Lung (tissue), 17 donors: ENCODE measurements at places on chromosomes 2 and 18.

- no peak for DNase-seq
Observed at GRCh38 chr2:136106505-136106904, 11.4 kb downstream of the CXCR4 start.

GRCh38 chr2:109261906-109262631 lies 133.1 kb downstream of the SH3RF3 start:
- DNase-seq = no peak

DNA sequence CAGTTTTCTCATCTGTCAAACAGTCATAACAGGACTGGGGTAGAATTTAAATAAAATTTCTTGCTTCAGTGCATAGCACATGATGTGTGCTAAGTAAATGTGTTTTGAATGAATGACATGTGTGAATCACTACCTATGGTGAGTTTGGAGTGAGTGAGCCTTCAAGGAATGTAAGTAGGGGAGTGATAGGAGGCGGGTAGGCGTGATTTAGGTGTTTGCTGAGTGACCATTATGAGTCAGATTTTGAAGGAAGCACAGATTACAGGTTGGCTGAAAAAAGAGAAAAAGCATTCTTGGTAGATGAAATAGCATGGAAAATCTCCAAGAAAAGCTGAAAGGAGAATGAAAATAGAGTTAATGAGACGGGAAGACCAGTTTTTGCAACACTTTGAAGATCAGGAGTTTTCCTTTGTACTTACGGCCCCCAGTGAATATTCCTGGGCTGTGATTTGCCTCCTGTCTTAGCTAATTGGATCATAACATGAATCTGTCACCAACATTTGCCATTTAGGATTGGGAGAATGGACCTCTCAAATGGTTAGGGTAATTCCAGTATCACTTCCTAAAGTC lies 136.9 kb upstream of the GATA6 start:
- DNase-seq = no peak

DNA sequence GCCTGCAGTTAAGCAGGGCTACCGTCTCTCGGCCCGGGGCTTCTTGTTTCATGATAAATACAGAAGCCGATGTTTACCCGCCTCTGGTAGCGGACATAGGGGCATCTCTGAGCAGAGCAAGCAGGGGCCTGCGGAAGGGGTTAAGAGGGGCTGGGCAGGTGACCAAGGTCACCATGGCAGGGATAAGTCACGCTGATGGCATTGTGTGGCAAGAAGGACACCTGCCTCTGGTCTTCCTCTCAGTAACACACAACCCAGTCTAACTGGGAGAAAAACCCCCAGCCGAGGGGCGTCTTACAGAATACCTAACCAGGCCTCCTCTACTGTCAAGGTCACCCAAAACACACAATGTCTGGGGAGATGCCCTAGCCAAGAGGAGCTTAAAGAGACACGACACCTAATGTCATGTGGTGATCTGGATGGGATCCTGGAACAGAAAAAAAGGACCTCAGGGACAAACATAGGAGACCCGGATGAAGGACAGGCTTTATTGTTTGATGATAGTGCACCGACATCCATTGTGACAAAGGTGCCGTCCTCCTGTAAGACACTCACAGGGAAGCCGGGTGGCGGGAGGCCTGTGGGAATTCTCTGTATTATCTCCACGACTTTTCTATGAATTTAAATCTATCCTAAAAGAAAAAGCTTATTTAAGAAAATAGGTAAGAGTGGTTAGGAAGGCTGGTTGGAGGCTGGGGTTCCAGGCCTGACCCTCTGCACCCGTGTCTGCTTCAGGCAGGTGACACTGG lies 24.8 kb downstream of the SH3BP4 start:
- DNase-seq = no peak

DNA sequence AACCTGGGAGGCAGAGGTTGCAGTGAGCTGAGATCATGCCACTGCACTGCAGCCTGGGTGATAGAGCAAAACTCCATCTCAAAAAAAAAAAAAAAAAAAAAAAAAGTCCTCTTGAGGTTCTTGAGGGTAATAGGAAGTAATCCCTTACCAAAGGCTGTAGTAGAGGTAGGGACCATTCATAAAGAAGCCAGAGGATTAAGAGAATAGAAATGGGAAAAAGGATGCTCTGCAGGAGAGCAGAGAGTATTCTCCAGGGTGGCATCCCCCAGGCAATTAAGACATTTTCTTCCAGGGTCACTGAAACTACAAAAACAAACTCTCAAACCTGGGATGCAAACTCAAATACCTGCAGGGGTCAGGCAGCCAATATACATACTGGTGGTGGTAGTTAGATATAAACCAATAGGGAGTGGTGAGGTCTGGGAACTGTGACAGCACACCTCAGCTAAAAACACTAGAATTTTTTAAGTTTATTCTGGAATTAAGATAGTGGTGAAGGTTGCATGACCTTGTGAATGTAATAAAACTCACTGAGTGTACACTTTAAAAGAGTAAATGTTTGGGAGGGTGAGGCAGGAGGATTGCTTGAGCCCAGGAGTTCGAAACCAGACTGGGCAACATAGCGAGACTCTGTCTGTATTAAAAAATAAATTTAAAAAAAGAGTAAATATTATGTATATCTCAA lies 24.7 kb downstream of the RAPH1 start:
- no peak for DNase-seq

DNA sequence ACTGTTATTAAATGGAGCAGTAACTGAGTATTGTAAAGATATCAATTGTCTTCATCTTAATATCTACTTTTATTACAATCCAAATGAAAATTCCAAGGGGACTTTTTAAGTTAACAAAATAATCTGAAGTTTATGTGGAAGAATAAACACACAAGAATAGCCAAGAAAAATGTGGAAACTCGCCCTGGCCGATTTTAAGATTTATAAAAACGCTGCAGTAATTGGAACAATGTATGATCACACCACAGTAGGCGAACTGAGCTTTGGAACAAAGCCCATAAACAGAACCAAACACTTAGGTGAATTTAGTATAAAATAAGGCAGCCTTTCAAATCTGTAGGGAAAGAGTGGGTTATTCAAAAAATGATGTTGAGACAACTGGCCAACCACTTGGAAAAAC lies 96.3 kb downstream of the ANTXR1 start:
- peak; percentile 83 for DNase-seq

DNA sequence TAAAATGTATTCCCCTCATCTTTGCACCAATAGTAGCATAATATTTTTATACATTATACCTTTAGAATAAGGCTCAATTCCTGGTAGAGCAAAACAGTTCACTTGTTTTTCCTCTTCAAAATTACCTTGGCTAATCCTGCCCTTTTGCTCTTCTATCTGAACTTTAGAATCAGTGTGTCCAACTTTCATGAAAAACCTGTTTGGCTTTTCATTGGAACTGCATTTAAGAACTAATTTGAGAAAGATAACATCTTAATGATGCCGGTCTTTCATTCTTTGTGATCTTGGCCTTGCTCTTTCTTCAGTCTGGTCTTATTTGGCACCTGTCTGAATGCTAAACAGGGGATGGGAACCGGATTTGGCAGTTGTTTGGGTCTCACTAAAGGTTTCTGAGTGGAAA lies 112.9 kb upstream of the CD302 start:
- no peak for DNase-seq

GRCh38 chr18:35139517-35139916 lies 98.3 kb downstream of the MAPRE2 start:
- DNase-seq = no peak

- no peak for DNase-seq
Observed at GRCh38 chr2:8566155-8566670, 115.6 kb upstream of the ID2 start.

DNA sequence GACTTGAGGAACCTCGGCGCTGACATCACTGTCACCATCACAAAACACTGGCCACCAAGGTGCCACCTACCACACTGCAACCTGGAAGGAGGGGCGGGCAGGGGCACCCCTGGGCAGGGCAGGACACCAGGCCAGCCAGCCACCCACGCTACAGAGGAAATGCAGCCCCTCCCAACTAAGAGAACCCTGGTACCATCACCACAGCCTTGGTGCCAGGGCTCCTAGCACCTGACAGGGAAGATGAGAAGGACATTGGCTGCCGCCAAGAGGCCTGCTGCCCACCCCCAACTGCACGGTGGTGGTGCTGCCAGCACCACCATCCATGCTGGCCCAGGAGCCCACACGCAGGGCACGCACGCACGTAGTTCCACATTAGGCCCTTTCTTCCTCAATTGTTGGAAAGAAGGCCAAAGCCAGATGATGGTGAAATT lies 88.7 kb downstream of the HDAC4 start:
- DNase-seq = no peak

DNA sequence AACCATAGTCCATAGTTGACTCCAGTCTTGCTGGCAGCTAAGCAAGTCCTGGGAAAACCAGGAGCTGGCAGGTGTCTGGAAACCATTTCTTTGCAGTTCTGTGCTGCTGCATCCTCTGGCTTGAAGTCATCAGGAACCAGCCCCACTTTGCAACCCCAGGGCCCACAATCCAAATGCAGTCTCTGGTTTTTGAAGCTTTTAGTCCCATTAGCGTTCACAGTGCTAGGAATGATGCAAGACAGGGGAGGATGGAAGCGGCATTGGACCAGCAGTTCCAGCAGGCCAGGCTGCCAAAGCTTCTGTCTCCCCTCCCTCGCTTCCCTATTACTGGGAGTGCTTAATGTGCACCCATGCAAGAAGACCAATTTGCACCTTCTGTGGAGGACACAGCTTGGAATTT lies 106.4 kb downstream of the ZBTB7C start:
- DNase-seq = no peak

- DNase-seq = peak; percentile 82
Observed at GRCh38 chr2:79887747-79888374, 375.0 kb downstream of the CTNNA2 start.

- no peak for DNase-seq
Observed at GRCh38 chr2:122206101-122206500, 450.6 kb downstream of the TSN start.

GRCh38 chr18:30406728-30407127 lies 635.8 kb downstream of the DSC3 start:
- DNase-seq = no peak

- peak; percentile 25 for DNase-seq
Observed at GRCh38 chr2:132668189-132668823, 1.7 kb downstream of the LYPD1 start.

DNA sequence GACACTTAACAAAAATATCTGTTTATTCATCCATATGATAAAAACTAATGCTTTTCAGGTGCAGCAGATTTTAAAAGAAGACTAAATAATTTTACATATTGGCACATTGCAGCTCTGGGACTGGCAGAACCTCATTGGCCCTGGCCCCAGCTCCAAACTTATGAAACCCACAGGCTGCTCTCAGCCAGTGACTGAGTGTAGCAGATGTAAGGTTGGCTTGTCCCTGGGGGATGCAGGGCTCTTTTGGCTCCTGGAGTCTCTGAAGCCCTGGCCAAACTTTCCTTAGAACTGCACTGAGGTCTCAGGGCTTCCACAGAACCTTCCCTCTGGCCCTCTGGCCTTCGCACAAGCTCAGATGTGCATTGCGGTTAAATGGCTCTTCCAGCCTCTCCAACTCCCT lies 725.0 kb upstream of the SOX11 start:
- DNase-seq = no peak

- DNase-seq = peak; percentile 82
Observed at GRCh38 chr2:233689501-233689900, 3.2 kb upstream of the UGT1A6 start.

- DNase-seq = peak; percentile 87
Observed at GRCh38 chr2:207166349-207167098, 776 bp upstream of the KLF7 start.

GRCh38 chr18:73340135-73340977 lies 472.6 kb upstream of the NETO1 start:
- DNase-seq = peak; percentile 6

GRCh38 chr18:75129717-75130477 lies 79.0 kb downstream of the PTGR3 start:
- DNase-seq = no peak

DNA sequence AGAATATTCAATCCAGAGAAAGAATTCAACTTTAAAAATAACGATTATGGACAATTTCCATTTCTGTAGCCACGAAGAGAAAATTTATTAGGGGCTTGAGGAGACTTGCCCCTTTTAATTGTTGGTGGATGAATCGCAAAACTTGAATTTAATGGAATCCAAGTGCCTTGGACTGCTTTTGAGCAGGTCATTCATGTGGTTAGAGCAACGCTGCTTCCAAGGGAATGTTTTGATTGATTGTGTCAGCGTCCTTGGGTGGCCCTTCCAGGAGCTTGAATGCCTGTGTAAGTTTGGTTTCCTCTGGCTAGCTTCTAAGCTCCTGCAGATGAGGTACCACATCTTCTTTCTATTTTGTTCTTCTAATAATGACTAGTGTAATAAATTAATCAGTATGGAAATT lies 213.4 kb downstream of the LTBP1 start:
- DNase-seq = no peak

GRCh38 chr2:118372886-118373830 lies 284.9 kb downstream of the INSIG2 start:
- DNase-seq = no peak

DNA sequence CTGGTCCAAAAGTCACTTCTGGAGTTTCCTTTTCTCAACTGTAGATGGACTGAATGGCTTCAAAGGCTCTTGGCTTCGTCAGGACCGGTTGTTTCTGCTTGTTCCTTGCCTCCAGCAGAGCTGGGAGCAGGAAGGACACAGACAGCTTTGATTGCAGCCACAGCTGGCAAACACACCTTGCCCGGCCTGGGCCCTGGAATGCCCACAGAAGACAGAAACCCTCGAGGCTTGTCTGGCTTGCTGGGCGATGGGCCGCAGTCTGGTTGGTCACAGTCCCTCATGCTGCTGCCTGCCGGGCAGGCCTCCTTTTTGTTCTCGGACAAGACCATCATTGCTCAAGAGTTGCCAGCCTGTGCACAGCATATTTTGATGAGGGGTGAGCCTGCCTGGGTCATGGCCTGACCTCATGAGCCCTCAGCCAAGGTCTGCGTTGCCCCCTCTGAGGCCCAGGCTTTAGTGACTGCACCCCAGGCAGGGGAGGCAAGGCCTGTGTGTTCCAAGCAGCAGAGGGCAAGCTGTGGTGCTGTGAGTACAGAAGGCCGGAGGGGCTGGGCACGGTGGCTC lies 37.8 kb downstream of the ATP6V1C2 start:
- DNase-seq = no peak

DNA sequence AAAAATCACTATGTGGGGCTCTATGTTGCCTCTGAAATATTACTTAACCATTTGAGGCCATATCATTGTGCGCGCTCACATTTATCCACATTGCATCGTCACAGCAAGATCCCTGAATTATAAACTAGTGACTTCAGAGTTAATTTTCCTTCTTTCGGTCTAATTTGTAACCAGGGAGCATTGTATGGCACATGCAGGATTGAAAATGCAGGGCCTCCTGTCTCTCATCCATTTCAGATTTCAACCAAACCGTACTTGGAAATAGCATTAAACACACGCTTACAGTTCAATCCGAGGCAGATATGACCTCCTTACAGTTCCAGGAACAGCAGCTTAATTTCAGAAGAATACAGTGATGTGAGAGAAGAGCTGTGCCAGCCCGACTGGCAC lies 532 bp downstream of the MYOM1 start:
- DNase-seq = peak; percentile 58

GRCh38 chr2:226904592-226904991 lies 68.7 kb downstream of the RHBDD1 start:
- DNase-seq = no peak

DNA sequence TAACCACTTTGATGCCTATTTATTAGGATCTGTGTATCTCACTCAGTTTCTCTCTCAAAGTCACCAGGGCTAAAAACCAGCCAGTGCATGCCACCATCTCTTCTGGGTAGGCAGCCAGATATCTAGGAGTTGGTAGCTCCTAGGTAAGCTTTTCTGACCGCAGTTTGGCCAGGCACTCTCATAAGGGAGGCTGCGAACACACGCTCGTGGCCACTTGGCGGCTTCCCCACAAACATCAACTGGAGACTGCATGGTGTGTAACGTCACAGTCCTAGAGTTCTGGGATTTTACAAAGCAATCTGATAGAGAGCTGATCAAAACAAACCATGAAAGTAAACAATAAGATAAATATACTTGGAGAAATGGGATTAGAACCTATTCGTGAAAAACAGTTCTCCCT lies 424.3 kb upstream of the ACVR2A start:
- DNase-seq = no peak
